Aorta (tissue), 5 donors: ENCODE measurements at places on chromosomes 12 and 14.

DNA sequence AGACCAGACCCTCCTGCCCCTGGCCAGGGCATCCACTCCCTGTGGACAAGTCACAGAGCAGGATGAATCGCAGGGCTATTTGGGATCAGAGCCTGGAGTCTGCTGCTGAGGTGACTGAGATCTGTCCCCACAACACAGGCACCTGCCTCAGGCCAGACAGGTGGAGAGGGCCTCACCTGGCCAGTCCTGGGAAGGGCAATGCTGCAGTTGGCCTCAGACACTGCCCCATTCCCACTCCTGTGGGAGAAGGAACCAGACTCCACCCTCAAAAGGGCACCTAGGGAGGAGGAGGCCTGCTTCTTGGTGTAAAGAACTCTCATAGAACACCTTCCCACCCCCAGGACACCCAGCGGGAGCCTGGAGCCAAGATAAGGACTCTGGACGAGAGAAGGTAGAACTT, 48.3 kb upstream of the PLEKHG6 start:
- DNase-seq: no peak

DNA sequence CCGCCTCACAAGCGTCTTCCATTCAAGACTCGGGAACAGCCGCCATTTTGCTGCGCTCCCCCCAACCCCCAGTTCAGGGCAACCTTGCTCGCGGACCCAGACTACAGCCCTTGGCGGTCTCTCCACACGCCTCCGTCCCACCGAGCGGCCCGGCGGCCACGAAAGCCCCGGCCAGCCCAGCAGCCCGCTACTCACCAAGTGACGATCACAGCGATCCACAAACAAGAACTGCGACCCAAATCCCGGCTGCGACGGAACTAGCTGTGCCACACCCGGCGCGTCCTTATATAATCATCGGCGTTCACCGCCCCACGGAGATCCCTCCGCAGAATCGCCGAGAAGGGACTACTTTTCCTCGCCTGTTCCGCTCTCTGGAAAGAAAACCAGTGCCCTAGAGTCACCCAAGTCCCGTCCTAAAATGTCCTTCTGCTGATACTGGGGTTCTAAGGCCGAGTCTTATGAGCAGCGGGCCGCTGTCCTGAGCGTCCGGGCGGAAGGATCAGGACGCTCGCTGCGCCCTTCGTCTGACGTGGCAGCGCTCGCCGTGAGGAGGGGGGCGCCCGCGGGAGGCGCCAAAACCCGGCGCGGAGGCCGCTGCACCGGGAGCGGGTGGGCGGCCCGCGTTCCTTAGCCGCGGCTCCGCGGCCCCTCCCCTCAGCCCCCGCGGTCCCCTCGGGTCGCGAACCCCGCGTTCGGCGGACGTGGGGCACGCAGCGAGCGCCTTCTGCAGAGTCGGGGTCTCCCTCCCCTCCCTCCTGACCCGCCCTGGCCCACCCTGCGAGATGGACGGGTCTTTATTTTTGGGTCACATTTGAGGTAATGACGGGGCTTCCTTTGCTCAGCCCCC, at the start of gene UBC:
UBC (minus strand) TSS at position 259 of the 847 bp plus-strand sequence. CDS start 879 bp downstream, outside the sequence.
- peak; percentile 97 for DNase-seq

- DNase-seq: no peak
These were observed 217.4 kb upstream of the PWP1 start for GRCh38 chr12:107468182-107468581.

DNA sequence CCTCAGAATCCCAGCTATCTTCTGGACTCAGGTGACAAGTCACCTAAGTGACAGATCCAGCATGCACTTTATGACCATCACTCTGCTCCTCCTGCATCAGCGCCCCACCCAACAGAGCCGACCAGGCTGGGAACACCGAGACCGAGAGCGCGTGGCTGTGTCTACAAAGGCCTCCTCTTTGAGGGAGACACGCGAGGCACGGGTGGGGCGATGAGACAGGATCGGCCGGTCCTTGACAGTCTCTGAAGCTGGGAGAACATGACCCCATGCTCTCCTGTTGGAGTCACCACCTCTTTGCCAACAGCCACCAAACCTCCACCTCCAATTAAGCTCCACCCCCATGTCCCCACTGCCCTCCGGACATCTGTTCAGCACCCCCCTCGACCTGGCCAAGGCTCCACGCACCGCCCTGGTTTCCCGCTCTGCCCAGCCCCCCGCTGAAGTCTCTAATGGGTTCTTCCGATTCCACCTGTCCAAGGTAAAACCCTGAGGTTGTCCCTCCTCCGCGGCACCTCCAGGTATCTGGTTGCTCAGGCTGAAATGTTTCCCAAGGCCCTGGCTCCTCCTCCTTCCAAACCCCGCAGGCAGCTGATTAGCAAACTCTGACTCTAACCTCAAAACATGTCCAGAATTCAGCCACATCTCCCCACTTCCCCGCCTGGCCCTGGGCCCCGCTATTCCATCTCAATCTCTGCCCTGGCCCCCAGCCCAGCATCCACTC, 31.5 kb downstream of the HSP90AA1 start:
- DNase-seq: no peak

- DNase-seq: no peak
These were observed 171.5 kb downstream of the NUAK1 start for GRCh38 chr12:105967038-105967776.

DNA sequence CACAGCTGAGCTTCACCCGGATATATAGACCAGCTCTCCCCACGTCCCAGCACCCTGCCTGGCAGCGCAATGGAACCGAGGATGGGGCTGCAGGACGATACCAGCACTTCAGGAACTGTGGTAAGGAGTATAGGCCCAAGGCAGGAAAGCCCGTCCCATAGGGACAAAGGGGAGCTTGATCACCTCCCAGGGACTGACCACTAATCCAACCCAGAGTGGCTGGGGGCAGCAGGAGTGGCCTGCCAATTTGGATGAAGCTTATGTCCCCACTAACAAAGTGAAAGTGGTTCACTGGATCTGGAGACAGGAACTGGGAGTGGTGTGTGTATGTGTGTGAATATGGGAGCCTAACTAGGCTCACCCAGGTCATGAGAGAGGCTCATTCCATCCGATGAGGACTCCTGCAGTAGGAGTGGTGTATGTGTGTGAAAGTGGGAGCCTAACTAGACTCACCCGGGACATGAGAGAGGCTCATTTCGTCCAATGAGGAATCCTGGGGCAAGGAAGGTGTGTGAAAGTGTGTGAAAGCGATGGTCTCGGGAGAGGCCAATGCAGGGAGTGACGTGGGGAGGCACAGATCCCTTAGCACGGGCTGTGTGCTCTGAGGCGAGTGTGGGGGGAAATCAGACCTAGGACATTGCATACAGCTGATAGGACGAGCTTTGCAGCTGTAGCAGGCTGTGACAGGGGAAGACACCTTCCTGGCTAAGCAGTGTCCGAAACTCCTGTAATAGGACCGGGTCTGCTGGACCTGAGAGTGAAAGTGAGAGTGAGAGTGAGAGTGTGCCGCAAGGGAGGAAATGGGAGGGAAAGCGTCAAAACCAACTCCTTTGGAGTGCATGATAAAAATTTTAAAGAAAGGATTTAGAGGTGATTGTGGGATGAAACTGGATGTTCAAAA, 25.7 kb downstream of the KLRK1 start:
- DNase-seq: peak; percentile 52

- peak; percentile 79 for DNase-seq
These were observed 35.5 kb upstream of the TSPAN9 start for GRCh38 chr12:3041558-3042164.

GRCh38 chr14:68501171-68501570, 291.7 kb downstream of the ZFP36L1 start:
- no peak for DNase-seq

- peak; percentile 86 for DNase-seq
These were observed 17.9 kb upstream of the TDRD9 start for GRCh38 chr14:103910262-103910935.

- DNase-seq: peak; percentile 85
These were observed 5.2 kb upstream of the KRT85 start for GRCh38 chr12:52372216-52373154.

DNA sequence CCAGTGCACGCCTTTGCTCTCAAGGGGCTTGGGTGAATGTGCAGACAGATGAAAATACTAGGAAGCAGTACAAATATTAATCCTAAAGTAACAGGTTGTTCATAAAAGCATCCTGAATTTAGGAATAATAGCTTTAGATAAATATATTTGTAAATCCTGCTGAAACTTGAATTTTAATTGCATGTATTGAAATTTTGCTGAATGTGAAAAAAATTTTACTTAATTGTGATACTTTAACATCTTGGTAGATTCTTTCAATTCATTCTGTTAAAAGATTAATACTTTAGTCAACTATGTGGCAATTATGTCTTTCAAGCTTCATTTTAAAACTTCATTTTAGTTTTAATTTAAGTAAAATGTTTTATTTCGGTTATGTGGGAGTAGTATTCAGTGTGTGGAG, 5.5 kb downstream of the SLC38A6 start:
- no peak for DNase-seq

DNA sequence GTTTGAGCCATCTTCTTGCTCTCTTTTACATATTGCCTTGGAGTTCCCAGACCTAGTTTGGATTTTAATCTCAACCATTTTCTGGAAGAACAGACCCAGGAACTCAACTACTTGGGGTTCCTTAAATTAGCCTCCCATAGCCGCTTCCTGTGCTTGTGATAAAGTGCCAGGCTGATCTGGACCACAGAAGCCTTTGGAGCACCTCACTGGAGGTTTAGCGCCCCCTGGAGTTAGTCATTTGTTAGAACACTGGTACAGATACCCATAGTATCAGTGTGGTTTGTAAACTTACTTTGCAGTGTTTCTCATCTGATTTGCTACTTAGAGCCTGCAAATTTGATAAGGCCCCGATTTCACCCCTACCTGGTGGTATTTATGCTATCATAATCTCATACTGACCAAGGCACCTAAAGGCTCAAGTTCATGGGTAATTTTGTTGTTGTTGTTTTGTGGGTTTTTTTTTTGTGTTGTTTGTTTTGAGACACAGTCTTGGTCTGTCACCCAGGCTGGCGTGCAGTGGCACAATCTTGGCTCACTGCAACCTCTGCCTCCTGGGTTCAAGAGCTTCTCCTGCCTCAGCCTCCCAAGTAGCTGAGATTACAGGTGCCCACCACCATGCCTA, 3.7 kb downstream of the UNC119B start:
- DNase-seq: no peak

DNA sequence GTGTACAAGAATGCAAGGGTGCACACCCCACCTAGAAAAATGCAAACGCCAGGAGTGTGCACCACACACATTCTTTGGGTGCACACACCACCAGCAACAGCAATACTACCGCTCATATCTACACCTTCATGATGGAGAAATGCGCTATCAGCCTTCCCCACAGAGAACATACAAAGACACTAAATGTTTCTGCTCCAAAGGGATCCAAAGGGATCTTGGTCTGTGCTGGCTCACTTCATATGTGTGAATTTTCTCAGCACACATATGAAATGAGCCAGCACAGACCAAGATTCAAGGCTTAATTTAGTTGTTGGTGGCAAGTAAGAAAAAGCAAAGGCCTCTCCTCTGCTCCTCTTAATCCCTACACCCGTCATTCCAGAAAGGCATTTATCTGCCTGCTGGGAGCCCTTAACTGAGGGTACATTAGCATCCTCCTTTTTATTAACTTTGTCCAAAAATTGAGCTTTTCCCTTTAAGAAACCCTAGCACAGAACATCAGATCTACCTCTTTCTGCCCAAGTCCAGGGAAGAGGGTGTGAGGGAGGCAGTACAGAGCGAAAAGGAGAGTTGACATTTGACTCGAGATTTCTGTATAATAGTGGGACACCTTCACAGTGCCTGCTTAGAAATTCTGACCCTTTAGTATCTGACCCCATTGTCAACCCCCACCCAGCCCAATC, 8.3 kb downstream of the BMP4 start:
- DNase-seq: no peak

DNA sequence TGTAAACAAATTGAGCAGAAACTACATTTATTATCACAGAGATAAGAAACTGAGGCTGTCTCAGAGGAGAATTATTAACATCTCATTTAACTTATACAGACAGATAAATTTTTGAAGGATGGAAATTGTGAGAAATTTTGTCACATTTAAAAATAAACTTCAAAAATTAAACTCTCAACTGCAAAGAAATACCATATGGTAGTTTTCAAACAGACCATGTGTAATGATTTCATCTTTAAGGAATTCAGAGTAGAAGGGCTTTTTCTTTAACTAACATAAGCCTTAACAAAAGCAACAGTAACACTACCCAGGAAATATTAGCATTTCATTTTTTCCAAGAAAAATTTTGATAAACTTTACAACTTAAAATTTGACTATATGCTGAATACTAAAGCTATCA, 26.6 kb downstream of the NUP37 start:
- DNase-seq: no peak

DNA sequence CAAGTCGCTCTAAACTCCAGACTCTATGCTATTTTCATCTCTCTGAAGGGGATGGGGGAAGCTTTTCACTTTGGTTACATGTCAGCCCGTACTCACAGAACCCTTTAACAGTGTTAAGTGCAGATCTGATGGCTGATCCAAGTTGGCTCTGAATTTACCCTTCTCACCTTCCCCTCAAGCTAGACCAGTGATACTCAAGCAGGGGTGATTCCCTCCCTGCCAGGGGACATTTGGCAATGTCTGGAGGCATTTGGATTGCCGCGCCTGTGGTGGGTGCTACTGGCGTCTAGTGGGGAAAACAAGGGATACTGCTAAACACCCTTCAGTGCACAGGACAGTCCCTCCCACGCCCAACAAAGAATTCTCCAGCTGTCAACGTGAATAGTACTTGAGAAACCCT, 6.0 kb upstream of the TEX52 start:
- DNase-seq: no peak

DNA sequence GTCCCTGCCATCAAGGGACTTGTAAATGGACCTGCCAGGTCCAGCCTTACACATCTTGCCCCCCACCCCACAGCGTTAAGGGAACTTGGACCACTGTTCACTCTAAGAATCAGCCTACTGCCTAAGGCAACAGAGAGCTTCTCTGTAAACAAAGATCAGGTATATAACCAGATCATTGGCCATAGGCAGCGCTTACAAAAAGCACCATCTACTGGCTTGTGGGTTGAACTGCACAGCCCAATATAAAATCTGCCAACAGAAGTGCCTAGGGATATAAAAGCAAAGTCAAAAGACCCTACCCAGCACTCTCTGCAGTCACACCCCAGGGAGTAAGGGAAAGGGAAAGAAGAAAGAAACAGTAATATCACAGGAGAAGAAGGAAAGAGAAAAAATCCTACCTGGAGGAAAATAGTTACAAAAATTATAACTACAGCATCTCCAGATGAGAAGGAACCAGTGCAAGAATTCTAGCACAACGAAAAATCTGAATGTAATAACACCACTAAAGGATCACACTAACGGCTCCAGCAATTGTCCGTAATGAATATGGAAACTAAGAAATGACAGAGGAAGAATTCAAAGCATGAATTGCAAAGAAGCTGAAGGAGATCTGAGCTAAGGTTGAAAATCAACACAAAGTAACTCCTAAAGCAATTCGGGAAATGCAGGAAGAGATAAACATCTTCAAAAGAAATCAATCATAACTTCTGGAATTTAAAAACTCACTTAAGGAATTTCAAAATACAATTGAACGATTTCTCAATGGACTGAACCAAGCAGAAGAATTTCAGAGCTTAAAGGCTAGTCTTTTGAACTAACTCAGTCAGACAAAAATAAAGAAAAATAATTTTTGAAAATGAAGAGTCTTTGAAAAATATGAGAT, 95.2 kb upstream of the PCED1B start:
- DNase-seq: no peak
